NCI-H1105 treated with DMSO at 0.1 percent for 48 hours (cell line): ENCODE measurements at places on chromosomes 7 and 10.

GRCh38 chr10:73782749-73783085, 869 bp downstream of the CHCHD1 start:
- DNase-seq = no peak

DNA sequence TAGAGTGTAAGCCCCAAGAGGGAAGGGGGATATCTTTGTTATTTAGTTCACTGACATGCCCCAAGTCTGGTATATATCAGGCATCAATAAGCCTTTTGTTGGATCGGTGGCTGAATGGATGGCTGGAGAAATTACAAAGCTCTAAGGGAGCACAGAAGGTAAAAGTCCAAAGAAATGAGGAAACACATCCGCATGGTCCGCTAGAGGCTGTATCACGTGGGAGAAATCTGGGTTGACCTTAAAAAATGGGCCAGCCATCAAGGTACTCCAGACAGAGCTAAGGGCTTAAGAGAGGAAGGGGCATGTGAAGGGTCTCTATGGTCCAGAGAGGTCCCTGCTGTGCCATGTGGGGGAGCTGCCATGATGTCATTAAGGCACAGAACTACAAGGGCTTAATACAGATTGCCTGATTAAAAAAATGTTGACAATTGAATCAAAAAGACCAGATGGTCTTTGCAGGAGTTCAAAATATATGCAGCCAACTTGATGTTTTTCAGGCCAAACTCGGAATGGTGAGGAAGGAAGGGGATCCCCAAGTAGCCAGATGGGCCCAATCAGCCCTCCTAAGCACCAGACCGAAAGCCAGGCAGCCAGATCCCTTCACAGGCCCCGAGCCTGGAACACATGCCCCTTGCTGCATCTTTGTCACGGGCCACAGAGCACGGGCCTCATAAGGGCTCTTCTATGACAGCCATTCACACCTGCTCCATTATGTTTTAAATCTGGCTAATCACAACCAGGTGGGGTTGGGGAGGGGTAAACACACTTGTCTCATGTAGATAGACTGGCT, 31.9 kb downstream of the SCRN1 start:
- DNase-seq = peak; percentile 30

DNA sequence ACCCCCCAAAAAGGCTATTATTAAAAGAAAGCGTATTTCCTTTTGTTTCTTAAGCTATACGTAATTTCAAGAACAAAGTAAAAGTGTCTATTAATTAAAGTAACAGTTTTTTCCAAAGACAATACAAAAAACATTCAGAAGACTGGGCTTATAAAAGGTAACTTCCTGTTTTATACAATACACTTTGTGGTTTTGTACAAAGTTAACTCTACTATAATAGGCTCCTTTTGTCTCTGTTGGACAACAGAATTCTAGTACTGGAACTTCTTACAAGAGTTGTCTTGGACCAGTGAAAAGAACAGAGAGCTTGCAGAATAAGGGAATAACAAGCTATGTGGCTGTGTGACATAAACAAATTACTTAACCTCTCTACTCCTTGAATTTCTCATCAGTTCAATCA, 21.5 kb downstream of the SFMBT2 start:
- no peak for DNase-seq

DNA sequence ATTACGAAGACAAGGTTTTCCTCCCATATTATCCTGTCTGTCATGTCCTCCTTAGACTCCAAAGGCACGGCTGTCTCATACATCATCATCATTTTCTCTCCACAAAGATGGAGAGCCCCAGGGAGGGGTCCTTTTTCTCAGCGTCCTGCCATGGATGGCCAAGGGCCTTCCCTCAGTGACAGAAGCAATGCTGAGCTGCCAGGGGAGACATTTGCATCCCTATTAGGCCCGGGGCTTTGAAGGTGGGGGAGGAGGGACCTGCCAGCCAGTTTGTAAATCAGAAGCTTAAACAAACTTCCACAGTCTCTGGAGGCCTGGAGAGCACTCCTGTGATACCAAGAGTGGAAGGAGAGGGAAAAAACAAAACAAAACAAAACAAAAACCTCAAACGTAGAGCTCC, 112.4 kb upstream of the ADO start:
- DNase-seq = no peak

DNA sequence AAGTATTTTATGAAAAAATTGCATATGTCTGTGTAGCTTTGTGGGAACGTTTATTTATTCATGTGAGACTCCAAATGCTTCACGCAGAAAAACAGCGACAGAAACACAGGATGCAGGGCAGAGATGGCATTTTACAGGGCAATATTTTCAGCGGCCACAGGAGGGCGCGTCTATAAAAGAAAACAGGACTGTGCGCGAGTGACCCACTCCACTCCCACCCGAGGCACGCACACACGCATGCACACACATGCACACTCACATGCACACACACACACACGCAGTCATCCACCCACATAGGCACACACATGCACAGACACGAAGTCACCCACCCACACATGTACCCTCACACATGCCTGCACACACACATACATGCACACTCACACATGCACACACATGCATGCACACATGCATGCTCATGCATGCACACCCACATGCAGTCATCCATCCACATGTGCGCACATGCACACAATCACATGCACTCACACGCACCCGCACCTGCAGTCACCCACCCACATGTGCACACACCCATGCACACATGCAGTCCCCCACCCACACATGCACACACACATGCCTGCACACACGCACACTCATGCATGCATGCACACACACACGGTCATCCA, 96.3 kb downstream of the DNAJB6 start:
- peak; percentile 61 for DNase-seq

GRCh38 chr7:116164552-116165306, 45.6 kb upstream of the TES start:
- no peak for DNase-seq

DNA sequence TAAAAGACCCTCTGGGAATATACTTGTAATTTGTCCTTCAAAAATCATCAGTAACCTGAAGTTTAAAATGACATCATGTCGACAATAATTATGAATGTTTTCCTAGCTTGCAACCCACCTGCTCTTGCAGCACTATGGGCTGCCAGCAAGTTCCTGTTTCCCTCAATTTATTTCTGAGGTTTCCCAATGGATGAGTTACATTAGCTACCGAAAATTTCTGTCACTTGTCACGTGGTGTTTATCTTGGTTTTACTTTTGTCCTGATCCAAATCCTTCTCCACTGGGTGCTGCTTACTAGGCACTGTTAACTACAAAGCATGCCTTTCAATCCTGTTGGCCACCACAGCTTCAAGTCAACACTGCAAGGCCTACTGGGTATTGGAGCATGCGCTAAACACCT, 31.5 kb downstream of the GIMAP8 start:
- DNase-seq = no peak

GRCh38 chr10:30873411-30873810, 158.3 kb downstream of the ZNF438 start:
- DNase-seq = no peak
